MCF 10A (cell line): ENCODE measurements at places on chromosomes 3 and 15.

- peak; percentile 97 for DNase-seq
These were observed 3.1 kb downstream of the MST1R start for GRCh38 chr3:49900491-49901153.

DNA sequence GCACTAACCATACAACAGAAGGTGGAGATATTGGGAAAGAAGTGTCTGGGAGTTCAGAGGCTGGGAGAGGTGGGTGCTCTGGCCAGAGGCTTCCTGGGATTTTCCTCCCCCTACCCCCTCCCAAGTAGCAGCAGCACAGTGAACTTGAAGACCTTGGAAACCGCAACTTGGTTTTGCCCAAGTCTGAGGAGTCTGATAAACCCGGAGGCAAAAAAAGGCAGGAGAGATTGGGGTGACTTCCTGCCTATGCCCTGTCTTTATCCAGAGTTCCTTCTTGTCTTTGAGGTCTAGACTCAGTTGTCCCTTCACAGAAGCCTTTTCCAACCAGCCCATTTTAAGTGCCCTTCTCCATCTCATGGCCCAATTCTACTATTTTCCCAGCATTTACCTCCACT is 25.4 kb upstream of the THRB start:
- DNase-seq: no peak

DNA sequence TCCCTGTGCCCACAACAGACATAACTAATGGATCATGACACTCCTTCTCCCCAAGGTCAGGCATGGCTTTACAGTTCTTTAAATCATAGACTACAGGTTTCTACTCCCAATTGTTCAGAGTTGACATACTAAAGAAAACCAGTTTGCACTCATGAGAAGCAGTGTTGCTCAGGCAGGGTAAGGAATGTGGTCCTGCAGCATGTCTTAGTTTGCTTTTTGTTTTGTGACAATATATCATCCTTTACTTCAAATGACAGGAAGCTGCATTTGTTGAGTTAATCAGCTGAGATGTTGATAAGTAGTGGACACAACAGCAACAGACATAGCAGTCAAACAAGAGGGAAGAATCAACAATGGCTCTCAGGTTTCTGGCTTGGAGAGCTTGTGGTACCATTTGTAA is 267.5 kb downstream of the SLCO3A1 start:
- no peak for DNase-seq

DNA sequence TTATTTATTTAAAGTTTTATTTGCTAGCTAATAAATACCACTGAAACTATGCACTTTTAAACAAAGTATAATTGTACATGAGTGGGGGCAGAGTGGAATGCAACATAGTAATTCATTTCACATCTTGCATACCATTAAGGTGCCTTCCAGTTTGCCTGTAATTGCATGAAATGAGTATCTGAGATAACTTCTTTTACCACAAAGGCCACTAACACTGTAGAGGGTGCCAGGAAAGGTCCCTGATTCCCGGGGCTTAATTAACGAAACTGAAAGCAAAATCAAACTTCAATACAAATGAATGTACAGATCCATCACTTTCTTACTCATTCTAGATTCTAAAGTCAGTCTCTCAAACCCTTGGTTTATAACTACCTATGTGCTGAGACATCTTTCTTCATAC is 2.1 kb downstream of the CD47 start:
- peak; percentile 36 for DNase-seq

DNA sequence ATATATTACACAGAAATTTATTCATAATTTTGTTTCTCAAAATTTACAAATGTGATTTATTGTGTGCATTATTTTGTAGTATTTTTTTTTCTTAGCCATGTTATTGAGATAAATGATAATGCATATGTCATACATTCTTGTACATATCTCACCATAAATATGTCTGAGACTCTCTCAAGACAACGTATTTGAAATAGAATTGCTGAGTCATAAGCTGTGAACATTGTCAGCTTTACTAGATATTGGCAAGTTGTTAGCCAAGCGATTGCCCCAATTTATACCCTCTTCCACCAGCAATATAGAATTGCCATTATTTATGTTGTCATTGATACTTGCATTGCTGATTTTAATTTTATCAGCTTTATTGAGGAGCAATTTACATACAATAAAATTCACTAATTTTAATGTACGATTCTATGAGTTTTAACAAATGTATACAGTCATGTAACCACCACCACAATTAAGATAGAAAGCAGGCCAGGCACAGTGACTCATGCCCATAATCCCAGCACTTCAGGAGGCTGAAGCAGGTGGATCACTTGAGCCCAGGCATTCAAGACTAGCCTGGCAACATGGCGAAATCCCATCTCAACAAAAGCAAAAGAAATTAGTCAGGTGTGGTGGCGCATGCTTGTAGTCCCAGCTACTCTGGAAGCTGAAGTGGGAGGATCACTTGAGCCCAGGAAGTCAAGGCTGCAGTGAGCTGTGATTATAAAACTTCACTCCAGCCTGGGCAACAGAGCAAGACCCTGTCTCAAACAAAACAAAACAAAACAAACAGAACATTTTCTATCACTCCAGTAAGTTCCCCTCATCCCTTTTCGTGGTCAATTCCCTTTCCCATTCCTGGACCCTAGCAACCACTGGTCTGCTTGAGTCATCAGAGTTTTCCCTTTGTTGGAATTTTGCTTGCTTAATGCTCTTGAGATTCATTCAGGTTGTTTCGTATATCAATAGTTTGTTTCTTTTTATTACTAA is 373.1 kb downstream of the MFSD1 start:
- DNase-seq: peak; percentile 44

DNA sequence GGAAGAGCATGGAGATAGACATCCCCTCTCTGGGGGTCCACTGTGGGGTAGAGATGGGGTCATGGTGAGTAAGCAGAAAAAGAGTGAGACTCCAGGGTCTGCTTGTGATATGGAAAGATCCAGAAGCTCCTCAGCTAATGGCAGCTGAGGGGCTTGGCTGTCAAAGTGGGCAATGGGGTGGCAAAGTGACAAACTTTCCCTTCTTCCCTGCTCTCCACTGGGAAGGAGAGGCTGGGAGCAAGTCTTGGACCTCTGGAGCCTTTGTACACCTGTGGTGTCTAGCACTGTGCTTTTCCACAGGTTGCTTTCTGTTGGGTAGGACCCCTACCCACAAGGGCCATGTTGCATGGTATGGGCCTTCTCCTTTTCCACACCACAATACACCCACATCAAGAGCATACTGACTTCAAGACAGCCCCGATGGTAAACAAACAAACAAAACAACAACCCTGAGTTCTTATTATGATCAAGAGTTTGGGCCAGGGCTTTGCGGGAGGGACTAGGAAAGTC is 3.5 kb downstream of the ITGA11 start:
- DNase-seq: no peak

DNA sequence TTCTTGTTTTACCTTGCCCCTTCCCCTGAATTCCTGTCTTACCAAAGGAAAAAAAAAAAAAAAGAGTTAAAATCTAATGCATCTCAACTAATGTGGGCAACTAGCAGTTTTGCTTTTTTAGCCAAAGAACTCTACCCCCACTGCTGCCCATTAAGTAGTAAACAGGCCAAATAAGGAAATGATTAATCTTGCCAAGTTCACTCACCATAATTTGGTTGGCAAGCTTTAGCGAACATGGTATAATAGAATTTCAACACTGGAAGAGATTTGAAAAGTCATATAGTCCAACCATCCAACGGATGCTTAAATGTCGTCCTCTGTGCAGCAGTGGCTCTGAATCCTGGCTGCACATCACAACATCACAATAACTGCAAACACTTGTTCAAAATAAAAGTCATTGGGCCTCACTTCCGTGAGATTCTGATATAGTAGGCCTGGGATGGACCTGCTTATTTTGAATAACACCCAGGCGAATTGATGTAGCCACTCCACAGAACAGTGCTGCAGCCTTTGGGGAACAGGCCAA is 142.0 kb upstream of the UBE2E1 start:
- DNase-seq: peak; percentile 51

GRCh38 chr15:69820819-69821218 is 276.9 kb downstream of the TLE3 start:
- DNase-seq: no peak

DNA sequence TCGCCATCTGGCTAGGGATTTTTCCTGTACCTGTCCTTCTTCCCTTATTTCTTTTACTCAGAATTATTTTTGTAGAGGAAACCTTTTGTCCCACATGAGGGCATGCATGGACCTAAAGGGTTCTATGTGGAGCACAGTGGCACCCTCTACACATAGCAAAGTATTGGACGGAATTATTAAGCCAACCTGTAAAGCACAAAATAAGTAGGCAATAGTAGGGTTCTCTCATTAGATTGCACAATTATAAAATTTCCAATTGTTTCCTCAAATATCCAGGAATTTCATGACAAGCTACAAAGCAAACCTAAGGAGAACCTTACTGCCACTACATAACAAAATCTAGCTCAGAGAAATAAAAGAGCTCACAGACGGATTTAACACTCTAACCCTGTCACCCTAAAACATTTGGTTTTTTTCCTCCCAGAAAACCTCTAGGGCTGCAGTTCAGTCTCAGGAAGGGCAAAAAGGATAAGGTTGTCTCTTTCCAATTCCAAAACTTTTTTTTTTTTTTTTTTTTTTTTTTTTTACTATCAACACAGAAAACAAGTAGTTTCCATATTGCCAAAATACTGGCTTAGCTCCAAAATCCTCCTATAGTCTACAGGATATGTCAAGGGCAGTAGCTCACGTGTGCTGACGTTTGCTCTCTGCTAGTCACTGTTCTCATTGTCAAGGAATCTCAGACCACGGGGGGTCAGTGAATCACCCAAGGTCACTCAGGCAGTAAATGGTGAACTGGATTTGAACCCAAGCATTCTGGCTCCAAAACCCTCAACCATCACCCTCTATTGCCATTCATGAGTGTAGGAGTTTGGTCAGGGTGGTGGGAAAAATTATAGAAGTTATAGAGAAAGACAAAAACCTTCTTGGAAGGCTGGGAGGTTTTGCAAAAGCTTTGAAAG is 52.3 kb downstream of the NCEH1 start:
- DNase-seq: peak; percentile 88

DNA sequence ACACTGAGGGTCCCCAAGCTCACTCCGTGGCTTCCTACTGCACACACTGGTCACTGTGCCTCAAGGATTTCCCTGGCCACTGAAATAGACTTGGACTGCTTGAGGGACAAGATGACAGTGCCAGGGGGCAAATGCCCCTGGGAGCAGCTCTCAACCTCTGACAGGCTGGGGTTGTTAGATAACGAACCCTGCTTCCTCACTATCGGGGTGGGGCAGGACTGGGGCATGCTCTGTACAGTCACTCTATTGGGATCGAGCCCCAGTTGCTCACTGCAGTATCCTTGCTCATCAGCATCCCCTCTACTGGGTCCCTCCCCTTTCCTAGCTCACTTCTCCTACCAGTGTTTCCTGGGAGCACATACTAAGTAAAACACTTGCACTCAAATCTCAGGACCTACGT is 610.8 kb downstream of the NTRK3 start:
- DNase-seq: no peak

DNA sequence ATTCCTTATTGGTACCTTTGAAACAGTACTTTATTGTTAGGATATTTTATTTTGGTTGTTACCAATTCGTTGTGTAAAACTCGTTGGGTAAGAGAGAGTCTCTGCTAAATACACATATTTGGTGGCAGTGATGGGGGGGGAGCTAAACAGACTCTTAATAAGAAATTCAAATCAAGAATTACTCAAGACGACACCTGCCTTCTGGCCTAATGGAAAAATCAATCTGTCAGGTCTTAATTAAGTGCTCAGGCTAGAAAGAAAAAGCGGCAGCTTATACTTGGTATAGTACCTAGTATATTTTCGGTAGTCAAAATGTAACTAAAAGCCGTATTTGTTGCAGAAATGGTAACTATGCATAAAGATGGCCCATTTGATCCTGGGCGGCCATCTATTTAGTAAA is 18.2 kb downstream of the FOXP1 start:
- no peak for DNase-seq

GRCh38 chr3:38083871-38084333 is 44.9 kb downstream of the DLEC1 start:
- DNase-seq: no peak
